ENCODE measurements at places on chromosomes 6 and 20.

DNA sequence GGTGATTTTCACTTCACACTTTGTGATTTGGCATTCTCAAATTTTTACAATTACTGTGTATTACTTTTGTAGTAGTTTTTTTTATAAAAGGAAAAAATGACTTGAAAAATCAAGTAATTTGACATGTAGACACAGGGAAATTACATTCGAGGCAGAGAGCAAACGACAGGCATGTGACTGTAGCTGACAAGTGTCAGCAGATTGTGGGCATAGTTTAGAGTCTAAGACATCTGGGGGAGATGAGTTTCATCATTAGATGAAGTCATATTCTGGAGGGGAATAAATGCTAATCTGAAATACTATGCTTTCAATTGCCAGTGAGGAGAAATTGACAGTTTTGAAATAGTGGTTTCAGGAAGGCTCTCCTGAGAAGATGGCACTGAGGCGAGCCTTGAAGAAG lies 126.0 kb downstream of the MTHFD1L start:
- DNase-seq: no peak

GRCh38 chr20:17662333-17663039 lies 19.6 kb downstream of the RRBP1 start:
- no peak for DNase-seq

DNA sequence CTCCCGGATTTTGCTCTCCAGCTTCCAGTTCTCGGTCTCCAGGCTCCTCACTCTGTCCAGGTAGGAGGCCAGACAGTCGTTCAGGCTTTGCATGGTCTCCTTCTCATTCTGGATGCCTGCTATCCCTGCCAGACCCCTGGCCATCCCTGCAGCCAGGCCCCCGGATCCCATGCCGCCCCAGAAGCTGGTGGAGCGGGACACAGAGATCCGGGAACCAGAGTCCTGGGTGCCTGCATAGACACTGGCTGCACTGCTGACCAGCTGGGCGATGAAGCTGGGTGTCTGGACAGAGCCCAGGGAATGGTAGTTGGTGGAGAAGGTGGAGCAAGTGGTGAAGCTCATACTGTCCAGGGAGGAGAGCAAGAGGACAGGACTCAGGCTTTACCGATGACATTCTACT lies 2.9 kb upstream of the CALHM6 start:
- no peak for DNase-seq

- DNase-seq: peak; percentile 58
Observed at GRCh38 chr6:52576392-52577021, 353 bp downstream of the TRAM2 start.

- DNase-seq: no peak
Observed at GRCh38 chr6:29938746-29939508, 3.4 kb upstream of the HLA-A start.

DNA sequence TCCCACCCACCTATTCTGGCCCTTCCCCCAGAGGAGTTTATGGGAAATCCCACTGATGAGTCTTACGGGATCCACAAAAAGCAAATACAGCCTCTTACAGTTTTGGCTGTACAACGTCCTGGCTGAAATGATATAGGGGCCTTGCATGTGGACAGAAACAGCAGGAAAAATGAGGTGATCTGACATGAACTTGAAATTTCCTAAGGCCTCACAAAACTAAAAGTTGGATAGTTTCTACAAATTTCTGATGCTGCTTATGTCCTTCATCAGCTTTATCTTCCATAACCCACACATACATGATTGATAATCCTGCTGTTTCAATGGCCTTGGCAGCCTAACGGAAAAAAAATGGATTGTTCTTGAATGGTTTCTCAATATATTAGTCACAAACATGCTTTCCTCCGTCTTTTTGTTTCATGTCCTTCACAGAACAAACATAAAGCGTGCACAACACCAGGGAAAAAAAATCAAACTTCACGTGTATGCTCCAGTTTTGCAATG lies 118.8 kb downstream of the BMP5 start:
- no peak for DNase-seq

- no peak for DNase-seq
Observed at GRCh38 chr6:38241200-38241871, 398.4 kb downstream of the BTBD9 start.

GRCh38 chr6:144778773-144779492 lies 493.8 kb downstream of the UTRN start:
- no peak for DNase-seq

- DNase-seq: no peak
Observed at GRCh38 chr6:6591778-6592465, 3.4 kb downstream of the LY86 start.

GRCh38 chr6:15870333-15871043 lies 207.7 kb upstream of the DTNBP1 start:
- DNase-seq: no peak

DNA sequence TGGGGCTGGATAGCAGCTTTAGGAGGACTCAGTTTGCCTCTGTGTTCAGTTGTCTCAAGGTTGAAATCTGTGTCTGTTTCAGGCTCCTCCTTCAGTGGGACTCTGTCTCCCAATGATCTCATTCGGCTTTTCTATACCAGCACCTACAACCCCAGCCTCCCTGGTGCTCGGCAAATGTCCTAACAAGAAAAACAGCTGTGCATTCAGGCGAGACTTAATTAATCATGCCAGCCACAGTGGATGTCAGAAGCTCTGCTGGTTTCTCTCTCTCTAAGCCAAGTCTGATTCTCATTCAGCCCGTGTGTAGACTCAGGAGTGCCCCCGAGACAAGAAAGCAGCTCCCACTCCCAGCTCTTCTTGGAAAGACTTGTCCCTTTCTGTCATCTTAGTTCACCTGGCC lies 46.8 kb downstream of the SUN5 start:
- no peak for DNase-seq

- no peak for DNase-seq
Observed at GRCh38 chr6:111484633-111484930, 1.6 kb upstream of the REV3L start.

DNA sequence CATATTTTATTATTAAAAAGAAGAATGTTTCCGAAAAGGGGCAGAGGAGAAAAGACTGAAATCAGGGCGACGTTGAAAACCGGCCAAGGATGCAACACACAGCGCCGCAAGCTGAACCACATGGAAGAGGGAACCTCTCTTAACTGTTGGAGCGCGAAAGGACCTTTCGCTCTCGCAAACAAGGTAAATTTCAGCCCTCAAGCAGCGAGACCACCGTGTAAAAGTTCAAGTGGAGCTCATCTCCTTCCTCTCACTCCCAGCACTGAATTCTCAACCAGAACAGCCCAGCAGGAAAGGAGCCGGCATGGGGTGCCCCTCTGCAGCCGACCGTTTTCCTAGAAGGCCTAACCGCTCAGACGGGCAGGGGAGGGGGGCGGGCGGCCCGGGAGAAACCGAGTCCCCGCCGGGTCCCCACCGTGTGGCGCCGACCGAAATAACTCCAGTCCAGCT lies 621 bp downstream of the GPR63 start:
- peak; percentile 1 for DNase-seq

Data from activated T-cell treated with anti-CD3 and anti-CD28 coated beads for 48 hours (primary cell).